Inflammatory macrophage treated with lipopolysaccharide for 4 hours (primary cell): ENCODE measurements at places on chromosomes 1 and 21.

GRCh38 chr1:153547560-153548551 lies 1.2 kb downstream of the S100A3 start:
- DNase-seq, result peak; percentile 41

DNA sequence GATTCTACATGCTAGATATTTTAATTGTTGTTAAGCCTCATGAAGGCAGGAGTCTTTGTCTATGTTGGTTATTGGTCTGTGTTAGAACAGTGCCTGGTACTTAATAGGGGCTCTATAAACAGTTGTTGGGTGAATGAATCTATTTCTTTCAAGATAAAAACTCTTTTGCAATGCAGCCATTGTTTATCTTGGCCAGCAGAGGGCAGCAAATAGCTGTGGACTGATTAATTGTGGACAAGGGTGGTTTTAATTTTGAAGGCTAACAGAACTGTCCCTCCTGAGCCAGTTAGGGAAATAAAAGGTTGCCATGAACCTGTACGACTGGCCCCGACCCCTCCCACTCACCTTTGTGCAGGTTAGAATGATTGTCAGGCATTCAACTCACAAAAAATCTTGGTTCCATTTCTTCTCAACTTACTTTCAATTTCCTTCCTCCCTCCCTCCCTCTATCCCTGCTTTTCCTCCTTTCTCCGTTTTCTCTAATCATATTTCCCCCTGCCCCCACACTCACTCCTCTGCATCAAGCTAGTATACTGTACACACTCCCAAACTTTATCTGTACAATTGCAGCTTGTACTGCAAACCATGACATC lies 66.3 kb upstream of the DIRAS3 start:
- peak; percentile 32 for DNase-seq

- DNase-seq, result peak; percentile 8
These were observed at the start of gene C1orf167 for GRCh38 chr1:11761988-11762406. C1orf167 (plus strand) TSS chr1:11762193; CDS start chr1:11764401, 2,208 bp downstream.

- DNase-seq, result peak; percentile 93
These were observed 121.2 kb downstream of the EPHB2 start for GRCh38 chr1:22831729-22832413.

DNA sequence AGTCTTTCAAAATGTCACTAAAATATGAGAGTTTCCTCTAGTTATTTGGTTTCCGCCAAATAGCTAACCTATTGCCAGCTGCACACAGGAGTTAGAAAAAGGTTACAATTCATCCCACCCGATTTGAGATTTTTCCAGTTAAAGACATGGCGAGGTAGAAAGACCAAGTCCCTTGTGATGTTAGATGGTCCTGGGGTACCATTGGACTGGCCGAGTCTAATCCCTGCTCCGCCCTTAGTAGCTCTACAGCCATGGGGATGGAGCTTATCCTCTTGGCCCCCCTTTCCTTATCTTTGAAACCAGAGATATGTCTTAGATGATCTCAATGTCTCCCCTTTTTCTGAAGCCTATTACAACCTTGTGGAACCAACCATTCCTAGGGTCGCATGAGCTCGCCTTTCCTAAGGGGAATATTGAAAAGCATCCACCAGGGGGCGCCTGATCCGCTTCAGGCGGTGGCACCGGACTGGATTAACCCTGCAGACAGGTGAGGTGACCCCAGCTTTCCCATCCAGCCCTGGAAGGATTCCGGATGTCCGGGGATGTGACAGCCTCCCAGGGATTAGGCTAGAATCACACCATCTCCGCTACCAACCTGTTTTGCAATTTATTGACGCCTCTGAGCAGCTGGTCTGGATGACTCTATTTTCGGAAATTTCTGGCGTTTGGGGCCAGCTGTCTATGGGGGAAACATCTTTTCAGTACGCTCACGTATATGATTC lies 68.3 kb upstream of the SIM2 start:
- peak; percentile 34 for DNase-seq

DNA sequence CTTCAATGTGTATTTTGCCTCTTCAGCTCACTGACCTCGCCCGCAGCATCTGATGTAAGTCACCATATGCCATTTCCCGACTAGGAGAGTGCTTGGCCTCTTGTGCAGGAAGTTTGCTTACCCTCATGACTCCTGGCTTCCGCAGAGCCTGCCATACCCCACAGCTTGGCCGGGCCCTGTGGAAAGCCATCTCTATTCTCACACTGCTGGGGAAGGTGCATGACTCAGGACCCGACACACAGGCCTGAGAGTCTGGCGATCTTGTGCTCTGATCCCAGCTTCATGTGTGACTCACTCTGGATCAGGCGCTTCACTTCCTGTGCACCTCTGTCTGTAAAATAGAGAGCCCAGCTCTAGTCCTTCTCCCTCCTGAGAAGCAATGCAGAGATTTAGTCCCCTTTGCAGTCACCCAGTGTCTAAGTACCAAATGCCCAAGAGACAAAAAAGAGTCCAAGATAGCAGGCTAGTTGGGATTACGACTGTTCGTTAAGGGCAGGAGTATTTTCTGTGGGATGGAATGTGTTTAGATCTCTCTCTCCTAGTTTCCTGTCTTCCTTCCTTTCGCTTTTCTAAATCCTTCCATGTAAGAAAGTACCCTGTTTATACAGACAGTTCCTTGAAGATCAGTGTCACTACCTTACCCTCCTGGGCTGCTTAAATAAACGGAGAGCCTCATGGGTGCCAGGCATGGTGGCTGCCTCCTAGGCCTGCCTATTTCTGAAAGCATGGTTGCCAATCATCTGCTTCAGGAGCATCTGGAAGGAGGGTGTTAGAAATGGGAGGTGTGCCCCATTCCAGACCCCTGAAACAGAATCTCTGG lies 62.8 kb upstream of the KIF26B start:
- DNase-seq, result peak; percentile 0

GRCh38 chr1:178639326-178639725 lies 85.7 kb upstream of the RALGPS2 start:
- no peak for DNase-seq

DNA sequence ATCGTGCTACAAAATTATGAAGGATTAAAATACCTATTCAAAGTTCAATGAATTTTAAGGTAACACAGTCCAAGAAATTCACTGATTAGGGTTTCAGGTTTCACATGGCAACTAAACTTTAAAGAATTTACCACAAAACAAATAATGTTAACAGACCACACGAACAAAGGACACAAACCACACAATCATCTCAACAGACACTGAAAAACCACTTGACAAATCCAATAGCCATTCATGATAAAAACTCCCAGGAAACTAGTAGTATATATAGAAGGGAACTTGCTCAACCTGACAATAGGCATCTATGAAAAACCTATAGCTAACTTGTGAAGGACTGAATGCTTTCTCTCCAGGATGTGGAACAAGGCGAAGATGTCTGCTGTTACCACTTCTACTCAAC lies 21.1 kb upstream of the SH2D5 start:
- no peak for DNase-seq

- peak; percentile 34 for DNase-seq
These were observed 4.4 kb upstream of the UTP25 start for GRCh38 chr1:209823143-209824041.

DNA sequence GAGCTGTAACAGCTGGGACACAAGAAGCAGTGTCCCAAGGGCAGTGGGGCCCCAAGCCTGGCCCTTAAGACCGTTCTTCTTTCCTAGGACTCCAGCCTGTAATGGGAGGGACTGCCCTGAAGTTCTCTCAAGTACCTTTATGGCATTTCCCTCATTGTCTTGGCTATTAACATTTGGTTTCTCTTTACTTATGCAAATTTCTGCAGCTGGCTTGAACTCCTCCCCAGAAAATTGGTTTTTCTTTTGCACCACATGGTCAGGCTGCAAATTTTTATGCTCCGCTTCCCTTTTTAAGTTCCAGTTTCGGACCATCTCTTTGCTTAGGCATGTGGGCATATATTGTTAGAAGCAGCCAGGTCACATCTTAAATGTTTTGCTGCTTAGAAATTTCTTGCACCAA lies 3.1 kb upstream of the MROH9 start:
- no peak for DNase-seq

GRCh38 chr1:105368446-105368845 lies 1618.7 kb downstream of the AMY1C start:
- DNase-seq, result no peak

GRCh38 chr1:25802915-25803314 lies 2.9 kb downstream of the SELENON start:
- peak; percentile 30 for DNase-seq

GRCh38 chr1:75999034-75999433 lies 66.8 kb upstream of the ASB17 start:
- no peak for DNase-seq

GRCh38 chr21:45818276-45818903 lies 163.2 kb upstream of the COL6A1 start:
- peak; percentile 3 for DNase-seq

DNA sequence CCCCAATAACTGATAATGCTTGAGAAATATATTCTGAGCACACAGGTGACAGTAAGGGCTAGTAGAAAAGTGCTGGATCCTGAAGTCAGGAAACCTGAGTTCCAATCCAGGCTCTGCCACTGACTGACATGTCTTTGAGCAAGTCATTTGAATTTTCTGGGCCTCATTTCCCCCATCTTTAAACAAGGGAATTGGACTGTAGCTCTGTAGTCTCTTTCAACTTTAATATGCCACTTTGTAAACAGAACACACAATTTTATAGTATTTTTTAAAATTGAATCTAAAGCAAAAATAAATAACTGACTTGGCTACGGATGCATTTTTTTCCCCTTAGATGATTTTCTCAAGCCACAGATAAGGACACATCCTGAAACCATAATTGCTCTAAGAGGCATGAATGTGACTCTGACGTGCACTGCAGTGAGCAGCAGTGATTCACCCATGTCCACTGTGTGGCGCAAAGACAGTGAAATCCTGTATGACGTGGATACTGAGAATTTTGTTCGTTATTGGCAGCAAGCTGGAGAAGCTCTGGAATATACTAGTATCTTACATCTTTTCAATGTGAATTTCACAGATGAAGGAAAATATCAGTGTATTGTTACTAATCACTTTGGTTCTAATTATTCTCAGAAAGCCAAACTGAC lies 37.0 kb downstream of the LRIG2 start:
- DNase-seq, result no peak

DNA sequence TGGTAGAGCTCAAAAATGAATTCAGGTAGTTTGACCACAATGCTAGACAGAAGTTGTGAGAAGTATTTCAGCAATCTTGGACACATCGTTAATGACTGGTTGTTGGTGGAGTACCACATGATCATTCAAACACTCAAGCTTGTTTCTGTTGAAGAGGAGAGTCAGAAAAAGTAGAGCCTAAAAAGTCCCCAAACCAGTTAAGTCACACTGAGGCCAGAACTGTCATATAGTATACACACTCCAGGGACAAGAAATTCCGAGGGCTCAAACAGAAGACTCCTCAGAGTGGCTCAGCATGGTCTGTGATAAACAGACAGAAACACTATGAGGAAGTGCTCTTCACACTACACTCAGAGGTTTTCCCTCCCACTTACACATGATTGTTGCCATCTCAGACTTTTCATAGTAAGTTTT lies 5.8 kb downstream of the TRIM33 start:
- DNase-seq, result peak; percentile 67

DNA sequence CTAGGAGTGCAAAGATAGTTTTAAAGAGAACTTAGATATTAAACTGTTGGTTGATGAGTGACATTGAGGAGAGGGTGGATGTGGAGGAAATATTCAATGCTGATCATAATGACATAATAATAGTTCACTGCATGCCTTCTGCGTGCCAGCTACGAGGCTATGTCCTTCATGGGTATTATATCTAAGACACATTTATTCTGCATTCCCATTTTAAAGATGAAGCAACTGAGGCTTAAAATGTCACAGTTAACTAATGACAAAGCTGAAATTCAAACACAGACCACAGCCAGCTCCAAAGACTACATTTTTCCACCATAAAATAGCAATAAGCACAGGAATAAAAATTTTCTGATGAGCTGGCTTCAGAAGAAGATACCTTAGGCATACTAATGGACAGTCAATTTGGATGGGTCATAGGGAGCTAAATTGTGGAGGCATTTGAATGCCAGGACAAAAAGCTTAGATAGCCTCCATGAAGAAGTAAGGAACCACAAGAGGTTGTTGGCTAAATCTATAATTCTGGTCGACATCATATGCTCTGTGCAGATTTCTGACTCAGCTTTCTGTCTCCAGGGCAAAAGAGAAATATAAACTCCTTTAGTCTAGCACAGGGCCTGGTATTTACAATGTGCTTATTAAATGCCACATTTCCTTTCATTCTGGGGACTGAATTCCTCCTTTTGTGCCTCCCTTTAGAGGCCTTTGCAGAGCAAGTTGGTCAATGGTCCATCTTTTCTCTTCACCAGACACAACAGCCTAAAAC lies 71.2 kb upstream of the NRIP1 start:
- DNase-seq, result no peak

- no peak for DNase-seq
These were observed 32.7 kb downstream of the C1orf21 start for GRCh38 chr1:184419350-184420161.

DNA sequence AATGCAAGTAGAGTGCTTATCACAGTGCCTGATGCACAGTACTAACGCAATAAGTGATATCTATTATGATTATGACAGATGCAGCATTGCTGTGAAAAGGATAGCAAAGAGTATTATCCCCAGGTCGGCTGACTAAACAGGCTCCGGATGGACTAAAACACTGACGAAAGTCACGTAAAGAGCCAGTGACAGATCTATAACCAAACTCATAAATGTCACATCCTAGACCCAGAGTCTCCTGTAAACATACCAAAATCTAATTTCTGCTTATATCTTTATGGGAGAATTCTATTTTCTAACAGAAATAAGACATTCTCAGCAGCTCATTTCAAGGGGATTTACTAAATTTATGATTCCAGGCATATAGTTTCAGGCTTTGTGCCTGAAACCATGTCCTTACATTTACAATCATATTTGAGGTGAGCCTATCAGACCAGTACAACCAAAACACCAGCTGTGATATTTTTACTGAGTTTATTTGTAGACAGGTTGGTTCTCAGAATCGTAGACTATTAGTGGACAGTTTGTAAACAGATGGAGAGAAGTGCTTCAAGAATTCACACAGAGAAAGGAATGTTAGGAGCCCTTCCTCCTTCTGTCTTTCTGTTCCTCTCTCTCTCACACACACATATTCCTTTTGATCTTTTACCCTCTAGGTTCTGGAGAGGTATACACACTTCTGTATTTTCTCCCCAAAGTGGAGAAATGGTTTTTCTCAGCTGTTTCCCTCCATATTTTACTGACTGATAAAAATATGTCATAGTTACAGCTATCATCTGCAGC lies 52.4 kb upstream of the WDR26 start:
- no peak for DNase-seq
